ENCODE measurements at places on chromosomes 2 and 18.

GRCh38 chr2:220513573-220514288 lies 886.3 kb downstream of the SLC4A3 start:
- DNase-seq: peak; percentile 67

DNA sequence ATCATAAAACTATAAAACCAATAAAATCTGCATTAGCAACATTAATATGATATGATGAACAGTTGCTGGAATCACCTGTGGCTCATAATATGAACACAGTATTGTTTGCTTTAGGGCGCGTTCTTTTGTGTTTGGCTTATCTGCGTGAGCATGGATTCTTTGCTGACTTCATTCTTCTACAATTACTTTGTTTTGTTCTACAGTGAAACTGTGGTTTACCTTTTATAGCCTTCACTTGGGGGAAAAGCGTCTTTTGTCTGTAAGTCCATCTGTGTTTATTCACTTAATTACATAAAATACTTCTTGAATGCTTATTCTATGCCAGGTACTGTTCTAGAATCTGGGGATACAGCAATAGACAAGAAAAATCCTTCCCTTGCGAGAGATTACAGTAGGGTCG lies 74.0 kb upstream of the SEC11C start:
- DNase-seq: no peak

DNA sequence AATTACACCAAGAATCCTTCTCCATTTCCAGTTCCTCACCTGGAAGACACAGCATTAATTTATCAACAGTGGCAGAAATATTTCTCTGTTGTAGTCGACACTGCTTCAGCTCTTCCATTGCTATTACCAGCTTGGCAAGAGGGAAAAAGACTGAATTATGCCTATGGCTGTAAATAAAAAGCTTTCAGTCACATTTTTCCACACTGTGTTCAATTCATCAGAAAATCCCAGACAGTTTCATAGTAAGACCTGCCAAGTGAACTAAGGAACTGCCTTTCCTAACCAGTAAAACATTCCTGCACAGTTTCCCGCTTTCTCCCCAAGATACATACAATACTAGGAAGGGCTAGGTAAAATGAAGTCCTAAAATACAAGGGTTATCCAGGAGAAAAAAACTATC lies 94.7 kb downstream of the EXOC6B start:
- no peak for DNase-seq

GRCh38 chr18:21761471-21762115 lies 21.0 kb downstream of the MIB1 start:
- DNase-seq: no peak

GRCh38 chr18:9475643-9476591 lies 604 bp downstream of the RALBP1 start:
- peak; percentile 52 for DNase-seq

- DNase-seq: no peak
Observed at GRCh38 chr2:153072077-153072476, 353.7 kb downstream of the ARL6IP6 start.

GRCh38 chr2:241173557-241173956 lies 14.9 kb upstream of the ANO7 start:
- no peak for DNase-seq
